ENCODE measurements at places on chromosomes 5 and 9.

GRCh38 chr5:172911976-172912375 is 47.2 kb upstream of the RPL26L1 start:
- no peak for DNase-seq

- no peak for DNase-seq
Observed at GRCh38 chr9:121556580-121556979, 56.9 kb upstream of the GGTA1 start.

- no peak for DNase-seq
Observed at GRCh38 chr9:100428871-100429654, 2.1 kb downstream of the MSANTD3 start.

DNA sequence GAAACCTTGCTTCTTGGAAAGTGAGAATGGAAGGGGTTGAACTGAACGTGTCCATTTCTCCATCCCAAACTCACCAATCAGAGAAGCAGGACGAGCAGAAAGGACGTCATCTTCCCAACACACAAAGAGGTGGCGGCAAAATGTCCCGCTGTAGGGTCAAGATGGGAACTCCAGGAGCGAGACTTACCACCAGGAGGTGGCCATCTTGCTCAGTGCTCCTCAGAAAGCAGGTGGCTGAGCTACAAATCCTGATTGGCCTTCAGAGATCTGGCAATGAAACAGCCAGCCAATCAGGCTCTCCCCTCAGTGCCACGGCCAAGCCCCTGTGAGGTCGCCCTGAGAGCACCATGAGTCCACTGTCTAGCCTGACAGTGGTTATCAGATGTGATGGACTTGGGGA is 259.0 kb downstream of the NDUFS4 start:
- DNase-seq: no peak

GRCh38 chr5:42889311-42889933 is 77.7 kb upstream of the SELENOP start:
- no peak for DNase-seq

- DNase-seq: no peak
Observed at GRCh38 chr9:89657765-89658164, 53.0 kb downstream of the GADD45G start.

DNA sequence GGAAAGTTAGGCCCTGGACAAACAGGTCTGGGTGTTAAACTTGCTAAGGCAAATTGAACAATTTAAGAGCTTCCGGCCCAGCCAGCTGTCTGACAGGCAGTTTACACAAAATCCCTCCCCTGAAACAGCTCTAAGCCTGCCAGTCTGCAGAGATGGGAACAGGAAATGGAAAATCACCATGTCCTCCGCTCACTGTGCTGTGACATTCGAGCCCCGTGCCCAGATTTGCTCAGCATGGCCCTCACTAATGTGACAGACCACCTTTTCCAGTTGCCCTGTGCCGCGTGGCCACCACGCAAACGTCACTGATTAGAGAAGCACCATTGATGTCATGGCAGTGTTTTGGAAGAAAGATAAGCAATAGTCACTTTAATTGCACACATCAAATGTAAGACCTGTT is 41.0 kb downstream of the CCNJL start:
- DNase-seq: no peak

DNA sequence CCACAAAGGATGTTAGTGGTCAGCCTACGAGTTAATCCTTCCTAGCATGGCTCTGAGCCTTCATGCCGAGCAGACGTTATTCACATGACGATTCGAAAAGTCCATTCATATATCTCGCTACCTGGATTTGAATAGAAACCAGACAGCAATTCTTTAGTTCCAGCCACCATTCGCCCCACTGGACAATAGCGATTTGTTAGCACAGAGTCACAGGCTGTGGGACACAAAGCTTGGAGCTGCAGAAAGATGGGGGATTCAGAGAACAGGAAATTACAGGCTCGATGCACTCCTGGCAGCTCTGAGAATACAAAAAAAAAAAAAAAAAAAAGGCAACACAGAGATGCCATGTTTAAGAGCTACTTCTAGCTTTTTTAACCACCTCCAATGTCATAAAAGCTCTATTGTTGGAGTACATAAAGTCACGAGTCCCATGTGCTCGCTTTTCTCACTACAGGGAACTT is 110.7 kb downstream of the NR6A1 start:
- no peak for DNase-seq

DNA sequence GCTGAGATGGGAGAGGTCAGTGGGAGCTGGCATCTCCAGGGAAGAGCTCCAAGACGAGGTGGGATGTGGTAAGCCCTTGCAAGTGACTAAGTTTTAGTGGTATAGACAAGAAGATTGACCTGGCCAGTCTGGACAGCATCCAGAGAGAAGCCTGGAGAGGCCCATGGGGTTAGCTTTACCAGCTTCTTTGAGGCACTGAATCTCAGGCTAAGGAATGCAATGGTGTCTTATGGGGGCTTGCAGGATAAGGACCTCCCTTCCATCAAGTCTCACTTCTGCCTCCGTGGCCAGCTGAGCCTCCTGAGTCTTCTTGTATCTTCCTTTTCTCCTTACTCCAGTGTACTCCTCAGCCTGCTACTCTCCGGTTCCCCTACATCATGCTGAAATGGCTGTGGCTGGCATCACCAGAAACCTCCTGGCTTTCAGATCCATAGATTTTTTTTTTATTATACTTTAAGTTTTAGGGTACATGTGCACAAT is 56.5 kb upstream of the JADE2 start:
- DNase-seq: no peak

DNA sequence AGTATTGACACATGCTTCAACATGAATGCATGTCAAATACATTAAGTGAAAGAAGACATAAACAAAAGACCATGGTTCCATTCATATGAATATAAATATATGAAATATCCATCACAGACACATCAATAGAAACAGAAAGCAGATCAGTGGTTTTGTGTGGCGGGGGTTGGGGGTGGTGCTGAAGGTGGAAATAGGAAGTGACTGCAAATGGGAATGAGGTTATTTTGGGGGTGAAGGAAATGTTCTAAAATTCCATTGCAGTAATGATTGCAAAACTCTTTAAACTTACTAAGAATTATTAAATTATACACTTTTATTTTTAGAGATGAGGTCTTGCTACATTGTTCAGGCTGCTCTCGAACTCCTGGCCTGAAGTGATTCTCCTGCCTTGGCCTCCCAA is 28.7 kb downstream of the TAF1L start:
- DNase-seq: no peak

- DNase-seq: no peak
Observed at GRCh38 chr9:99326112-99326916, 104.2 kb downstream of the SEC61B start.

- no peak for DNase-seq
Observed at GRCh38 chr5:166709691-166710090, 1581.8 kb upstream of the WWC1 start.

DNA sequence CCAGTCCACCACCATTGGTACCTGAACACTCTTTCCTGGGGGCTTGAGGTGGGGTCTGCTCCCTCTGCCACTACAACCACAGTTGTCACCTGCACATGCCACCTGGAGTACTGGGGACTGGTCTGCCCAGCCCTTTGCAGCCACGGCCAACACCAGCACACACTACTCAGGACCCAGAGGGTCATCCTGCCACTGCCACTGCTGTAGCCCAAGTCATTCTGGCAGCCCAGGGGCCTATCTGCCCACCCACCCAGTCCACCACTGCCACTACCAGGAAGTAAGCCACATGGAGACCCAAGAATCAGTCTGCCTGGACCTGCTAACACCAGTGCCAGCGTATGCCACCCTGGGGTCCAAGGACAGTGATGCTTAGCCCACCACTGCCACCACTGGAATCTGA is 302.4 kb upstream of the TRPC7 start:
- DNase-seq: no peak

- DNase-seq: no peak
Observed at GRCh38 chr9:99405359-99405758, 183.3 kb downstream of the SEC61B start.

GRCh38 chr9:69877852-69878514 is 57.4 kb downstream of the CFAP95 start:
- no peak for DNase-seq

DNA sequence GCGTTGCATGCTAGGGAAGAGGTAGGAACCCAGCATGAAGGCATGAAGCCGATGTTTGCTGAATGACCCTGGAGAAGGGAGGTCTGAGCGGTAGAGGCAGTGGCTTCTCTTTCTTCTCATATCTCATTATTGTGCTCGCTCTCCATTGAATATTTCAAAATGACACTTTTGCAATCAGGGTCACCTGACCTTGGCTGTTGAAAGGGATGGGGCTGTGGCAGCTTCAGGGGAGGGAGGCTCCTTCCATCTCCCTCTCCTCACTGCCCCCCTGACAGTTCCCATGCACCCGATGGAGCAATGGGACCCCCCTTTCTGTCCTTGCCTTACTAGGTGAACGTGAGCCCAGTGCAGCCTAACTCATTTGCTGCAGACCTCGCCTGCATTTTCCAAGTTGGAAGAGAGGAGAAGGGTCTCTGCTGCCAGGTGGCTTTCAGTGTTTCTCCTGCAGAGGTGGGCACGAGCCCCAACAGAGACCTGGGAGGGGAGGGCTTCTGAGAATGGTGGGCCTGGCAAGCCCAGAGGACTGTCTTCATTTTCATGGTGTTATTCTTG is 17.9 kb downstream of the STC2 start:
- DNase-seq: no peak

GRCh38 chr9:109369285-109369684 is 48.4 kb upstream of the EPB41L4B start:
- no peak for DNase-seq

DNA sequence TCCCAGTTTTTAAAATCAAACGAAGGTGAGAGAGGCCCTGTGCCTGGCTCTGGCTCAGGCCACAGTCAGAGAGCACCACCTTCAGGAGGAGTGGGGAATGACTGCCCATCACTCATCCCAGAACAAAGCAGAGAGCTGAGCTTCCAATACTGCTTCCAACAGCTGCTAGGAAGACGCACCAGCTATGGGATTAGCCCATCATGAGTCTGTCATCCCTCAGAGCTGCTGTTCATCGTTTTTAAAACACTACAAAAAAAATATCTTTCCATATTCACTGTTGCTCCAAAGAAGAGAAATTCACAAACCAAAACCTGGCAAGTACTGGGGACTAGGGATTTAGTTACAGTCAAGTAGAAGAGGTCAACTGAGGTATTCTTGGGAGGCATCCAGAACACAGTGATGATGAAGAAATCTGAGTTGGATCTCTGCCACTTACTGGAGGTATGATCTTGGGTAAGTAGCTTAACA is 102.4 kb downstream of the CDK5RAP2 start:
- no peak for DNase-seq

DNA sequence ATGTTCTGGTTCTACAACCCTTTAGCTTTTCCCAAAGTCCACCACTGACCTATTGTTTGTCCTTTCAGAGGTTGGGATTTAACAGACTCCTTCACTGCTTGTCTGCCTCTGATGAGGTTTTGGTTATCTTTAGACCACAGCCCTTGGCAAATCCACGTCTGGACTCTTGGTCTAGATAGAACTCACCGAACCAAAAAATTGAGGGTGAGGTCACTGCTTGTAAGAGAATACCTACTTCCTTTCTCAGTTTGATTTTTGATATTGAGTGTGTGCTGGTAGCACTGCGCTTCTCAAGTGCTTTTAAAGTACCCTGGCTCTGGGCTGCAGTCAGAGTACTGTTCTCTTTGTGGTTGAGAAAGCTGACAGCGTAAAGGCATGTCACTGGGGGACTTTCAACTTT is 61.7 kb downstream of the JMY start:
- DNase-seq: no peak

DNA sequence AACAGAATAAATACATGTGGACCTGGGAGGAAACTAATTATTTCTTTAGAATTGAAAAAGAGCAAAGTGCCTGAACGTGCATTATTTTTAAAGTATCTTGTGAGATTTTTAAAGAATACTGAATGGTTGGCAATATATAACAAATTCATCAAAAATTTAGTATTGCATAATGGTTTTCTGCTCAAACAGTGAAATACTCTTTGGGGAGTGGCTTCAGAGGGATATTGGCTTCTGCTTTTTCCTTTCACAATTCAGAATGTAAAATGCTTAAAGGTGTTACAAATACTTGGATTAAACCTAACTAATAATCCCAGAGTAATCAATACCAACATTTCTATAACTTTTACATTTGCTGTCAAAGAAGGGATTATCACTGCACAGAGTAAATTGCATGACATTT is 379.3 kb upstream of the CHD1 start:
- no peak for DNase-seq

GRCh38 chr9:135821116-135821515 is 86.2 kb downstream of the CAMSAP1 start:
- no peak for DNase-seq

DNA sequence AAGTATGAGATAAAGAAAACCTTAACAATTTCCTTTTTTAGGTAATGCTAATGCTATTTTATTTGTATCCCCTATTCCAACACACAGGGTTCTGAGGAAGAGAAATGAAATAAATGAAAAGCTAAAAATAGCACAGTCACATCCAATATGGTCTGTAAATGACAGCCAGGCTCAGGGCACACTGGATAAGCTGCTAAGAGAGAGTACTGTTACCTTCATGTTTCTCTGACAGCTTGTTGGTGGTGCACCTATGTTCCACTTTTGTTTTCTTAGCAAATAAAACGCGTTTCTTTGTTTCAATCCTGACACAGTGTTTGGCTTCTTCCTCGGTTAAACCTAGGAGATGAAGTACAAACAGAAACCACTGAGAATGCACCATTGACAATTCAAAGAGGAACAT is 41.3 kb downstream of the C6 start:
- no peak for DNase-seq

DNA sequence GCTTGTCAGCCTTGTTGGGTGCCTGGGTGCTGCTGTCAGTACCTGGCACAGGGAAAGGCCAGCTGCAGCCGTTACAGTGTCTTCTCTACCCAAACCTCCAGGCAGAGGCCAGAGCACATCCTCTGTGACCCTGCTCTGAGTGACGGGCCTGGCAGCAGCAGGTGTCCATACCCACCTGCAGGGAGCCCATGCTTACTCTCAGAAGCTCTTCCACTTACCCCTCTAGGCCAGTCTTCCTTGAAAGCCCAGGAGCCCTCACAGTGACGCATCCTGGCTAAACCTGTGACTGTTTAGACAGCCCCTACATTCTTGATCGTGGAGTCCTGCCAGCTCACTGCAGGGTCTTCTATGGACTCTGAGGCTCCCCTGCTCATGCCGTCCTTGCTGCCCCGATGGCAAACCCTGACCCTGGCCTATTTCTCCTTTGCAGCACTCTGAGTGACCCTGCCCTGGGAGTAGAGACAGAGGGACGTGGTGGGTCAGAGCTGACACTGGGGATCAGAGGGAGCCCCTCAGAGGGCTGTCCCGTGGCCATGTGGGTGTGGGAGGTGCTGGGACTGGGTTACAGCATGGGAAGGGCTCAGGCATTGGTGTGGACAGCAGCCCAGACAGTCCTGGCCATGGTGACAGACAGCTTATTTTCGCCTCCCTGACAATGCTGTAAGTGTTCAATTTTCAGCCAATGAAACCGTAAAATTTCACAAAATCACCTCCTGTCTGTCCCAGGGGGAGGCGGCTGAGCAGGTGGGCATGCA is 67.6 kb upstream of the RNF130 start:
- DNase-seq: no peak

GRCh38 chr9:18638371-18639249 is 164.7 kb downstream of the ADAMTSL1 start:
- DNase-seq: no peak

- DNase-seq: no peak
Observed at GRCh38 chr9:70696694-70697335, 282.4 kb upstream of the KLF9 start.

- DNase-seq: no peak
Observed at GRCh38 chr5:142074006-142074405, 34.6 kb upstream of the NDFIP1 start.

- DNase-seq: no peak
Observed at GRCh38 chr5:81121273-81121672, 111.8 kb upstream of the CKMT2 start.

All from stimulated activated CD8-positive, alpha-beta memory T cell treated with anti-CD3 and anti-CD28 coated beads, Interleukin-4, amount 100 ng/mL, for 1 hour (primary cell).